ENCODE measurements at places on chromosomes 3 and 15.

DNA sequence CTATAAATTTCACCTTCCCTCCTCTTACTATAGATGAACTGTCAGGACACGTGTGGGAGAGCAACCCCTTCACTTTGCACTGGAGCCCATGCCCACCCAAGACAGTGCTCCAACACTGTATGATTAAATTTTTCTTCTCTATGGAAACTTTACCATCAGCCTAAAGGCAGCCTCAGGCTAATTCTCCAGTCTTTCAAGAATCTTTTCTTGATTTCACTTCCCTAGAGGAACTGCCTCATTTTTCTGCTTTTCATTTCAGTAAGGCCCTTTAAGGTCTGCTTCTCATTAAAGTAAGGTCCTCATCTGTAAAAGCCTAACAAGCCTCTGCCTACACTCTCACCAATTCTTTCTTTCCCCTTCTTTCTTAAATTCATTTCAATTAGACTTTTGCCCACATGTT is 137.3 kb downstream of the KCNMB2 start:
- DNase-seq = no peak

- no peak for DNase-seq
Observed at GRCh38 chr15:31828594-31828993, 201.7 kb upstream of the CHRNA7 start.

DNA sequence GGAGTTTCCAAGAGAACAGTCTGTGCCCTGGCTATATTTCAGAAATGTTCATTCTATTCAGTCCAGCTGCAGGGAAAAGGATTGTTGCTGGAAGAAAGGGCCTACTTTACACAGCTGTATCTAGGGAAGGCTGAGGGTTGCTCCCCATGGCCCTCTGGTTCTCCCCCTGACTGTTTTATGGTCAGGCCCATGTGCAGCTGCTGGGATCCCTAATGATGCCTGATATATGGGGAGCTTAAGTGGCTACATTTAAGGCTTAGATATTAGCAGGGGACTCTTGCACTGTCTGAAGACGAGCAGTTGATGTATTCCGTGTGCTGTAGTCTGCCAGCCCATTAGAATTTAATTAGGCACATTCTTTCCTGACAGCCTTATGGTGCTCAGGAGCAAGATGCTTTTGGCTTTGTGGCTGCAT is 72.0 kb downstream of the FAM43A start:
- DNase-seq = no peak

- no peak for DNase-seq
Observed at GRCh38 chr15:73695773-73696640, 11.8 kb downstream of the CD276 start.

DNA sequence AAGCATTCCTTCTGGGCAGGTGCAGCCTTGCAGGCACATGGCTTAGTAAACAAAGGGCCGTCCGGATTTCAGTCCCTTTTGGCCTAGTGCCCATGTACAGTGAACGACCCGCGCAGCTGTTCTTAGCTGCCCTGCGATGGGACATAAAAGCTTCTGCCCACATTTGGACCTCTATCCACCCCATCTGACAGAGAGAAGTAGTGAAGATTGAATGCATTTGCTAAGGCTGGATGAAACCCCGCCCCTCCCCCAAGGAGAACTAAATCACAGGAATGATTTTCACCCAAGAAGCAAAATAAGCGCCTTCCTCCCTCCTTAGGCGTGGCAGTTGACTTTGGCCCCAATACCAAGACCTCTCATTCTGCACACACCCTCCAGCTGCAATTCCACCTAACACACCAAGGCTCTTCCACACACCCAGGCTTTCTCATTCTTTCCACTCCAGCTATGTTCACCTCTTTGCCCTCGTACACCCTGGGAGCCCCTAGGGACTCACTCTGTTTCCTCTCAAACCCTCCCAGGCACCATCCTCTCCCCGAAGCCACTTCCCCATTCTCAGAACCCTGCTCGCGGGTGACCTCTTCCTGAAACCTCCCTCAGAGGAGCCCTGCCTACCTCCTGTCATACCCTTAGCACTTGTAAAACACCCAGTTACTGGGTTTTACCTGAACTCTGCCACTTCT is 14.1 kb upstream of the HRH1 start:
- peak; percentile 43 for DNase-seq

DNA sequence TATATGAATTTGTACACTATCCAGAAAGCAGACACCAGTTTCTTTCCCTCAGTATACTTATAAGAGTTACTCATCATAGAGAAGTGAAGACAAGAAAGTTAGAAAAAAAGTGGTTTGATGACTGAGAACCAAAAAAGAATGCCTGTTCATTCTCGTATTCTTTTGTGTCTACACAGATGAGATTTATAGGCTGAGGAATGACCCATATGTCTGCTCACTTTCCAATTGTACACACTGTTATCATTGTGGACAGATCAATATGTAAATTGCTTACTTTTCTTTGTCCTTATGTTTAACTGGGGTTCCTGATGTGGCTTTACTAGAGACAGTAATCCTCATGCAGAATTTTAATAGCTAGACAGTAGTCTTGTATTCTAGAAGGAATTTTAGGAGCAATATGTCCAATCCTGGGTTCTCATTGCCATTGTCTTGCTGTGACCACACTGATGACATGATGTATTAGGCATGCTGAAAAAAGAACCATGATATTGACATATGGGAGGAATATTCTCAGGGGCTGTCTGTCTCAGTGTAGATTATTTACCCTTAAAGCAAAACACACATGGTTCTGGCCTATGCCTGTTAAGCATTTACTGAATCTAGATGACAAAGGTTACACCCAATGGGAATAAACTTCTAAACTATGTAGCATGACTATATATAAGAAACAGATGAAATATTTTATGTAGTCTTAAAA is 669.7 kb downstream of the ROBO1 start:
- no peak for DNase-seq

DNA sequence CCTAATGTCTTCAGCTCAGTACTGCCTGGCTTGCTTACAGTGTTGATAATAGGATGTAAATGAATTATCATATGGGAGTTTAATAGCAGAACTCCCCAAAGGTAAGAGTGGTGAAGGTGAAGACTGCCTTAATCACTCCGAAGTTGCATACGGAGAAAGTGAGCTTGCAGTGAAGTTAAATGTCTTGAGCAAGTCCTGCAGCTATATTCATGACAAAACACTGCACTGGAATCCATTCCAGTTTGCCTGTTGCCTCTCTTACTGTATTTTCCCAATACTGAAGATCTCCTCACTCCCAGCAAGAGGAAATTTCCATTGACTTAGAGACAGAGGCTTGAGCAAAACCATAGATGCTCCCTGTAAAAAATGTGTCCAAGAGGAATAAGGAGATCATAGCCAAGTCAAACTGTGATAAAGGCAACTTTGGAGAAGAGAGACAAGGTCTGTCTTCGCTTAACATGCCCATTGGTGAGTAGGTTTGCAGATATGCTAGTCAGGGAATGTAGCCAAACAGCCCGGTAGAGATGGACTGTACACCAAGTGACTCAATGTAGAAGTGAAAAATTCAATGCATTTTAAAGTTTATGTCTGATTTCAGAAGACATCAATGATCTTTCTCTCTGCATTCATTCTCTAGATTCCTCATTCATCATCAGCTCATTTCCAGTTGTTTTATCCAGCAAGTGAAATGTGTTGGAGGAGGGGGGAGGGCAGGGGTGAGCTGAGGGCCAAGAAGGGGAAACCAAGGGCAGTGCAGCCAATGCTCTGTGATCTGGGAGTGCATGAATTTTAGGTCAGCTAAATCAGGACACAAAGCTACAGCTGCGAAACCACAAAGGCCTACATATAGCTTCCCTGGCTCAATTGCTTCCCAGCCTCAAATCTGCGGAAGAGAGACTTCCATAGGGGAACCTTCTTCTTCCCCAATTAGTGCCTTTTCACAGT is 667.1 kb upstream of the NR2F2 start:
- no peak for DNase-seq
